Cardiac muscle cell (in vitro differentiated cells and primary cell): ENCODE measurements at places on chromosomes 11 and 22.

DNA sequence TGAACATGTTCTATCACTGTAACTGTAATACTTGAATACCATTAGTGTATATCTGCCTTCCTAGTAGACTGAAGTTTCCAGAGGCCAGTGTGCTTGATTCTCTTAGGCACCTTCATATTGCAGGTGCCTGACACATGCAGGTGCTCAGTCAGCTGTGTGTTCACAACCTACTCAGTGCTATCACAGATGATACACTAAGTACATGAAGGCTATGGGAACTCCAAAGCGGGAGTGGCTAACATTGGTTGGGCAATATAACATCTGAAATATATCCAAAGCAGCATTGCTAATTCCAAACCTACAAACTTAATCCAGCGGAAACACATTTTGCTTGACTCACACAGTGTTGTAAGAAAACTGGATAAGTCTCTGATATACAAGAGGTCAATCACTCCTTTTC is 539.3 kb upstream of the ISX start:
- no peak for DNase-seq
- H3K27ac ChIP-seq: no peak overlapping the region
- no peak overlapping the region for H3K4me3 ChIP-seq
- H3K27me3 ChIP-seq: no peaks in the 10 kb centered on the region

DNA sequence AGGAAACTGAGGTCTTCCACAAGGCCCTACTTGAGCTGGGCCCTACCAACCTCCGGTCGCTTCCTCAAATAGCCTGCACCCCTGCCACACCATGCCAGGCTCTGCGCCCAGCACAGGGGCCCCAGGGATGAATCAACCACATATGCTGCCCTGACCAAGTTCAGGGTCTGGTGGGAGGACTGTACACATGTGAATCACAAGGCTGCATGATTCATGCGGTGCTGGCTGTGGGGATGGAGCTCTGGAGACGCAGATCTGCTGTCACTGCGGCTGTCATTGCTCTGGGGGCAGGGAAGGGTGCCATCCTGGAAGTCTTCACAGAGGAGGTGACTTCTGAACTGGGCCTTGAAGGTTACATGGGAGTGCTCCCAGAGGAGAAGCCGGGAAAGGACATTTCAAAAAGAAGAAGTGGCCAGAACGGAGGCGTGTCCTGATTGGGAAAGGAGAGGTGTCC is 21.5 kb downstream of the CYTH4 start:
- DNase-seq: no peak
- H3K4me1 ChIP-seq: peaks cover 10% of the 10 kb centered on the region
- no peaks in the 10 kb centered on the region for H3K36me3 ChIP-seq
- no peaks in the 10 kb centered on the region for H3K27me3 ChIP-seq
- H3K4me3 ChIP-seq: no peak overlapping the region

DNA sequence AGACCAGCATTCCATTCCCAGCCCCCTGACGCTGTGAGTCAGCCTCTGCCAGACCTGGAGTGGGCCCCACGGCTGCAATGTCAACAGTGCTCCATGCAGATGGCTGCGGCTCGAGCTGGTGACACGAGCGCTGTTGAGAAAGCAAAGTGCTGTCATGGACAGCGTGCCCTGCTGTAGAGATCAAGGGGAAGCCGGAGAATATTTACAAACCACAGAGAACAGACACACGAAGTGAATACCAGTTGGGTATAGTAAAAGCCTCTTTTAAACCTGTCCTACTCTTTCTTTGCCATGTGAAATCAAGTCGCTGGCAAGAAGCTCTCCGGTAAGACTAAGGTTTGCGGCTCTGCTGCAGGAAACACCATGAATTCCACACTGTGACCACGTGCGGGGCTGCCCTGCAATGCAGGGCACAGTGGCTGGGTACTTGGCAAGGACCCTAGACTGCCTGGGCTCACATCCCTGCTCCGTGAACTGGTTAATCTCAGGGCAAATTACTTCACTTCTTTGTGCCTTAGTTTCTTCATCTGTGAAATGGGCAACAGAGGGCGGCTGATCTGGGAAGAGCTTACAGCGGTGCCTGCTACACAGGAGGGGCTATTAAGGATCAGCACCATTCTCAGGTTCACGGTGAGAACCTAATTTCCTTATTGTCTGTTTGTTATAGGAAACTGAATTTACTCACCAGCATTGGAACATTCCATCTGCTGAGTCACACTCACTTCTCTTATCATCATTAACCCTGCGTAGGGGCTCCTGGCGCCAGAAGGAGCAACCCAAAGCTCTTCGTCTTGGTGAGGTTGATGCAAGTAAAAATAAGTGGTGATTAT is 27.8 kb upstream of the ELFN2 start:
- H3K27ac ChIP-seq: no peak overlapping the region
- peaks cover 3% of the 10 kb centered on the region for H3K4me1 ChIP-seq
- H3K4me3 ChIP-seq: no peak overlapping the region
- peak; percentile 91 for DNase-seq
- H3K27me3 ChIP-seq: peaks cover 12% of the 10 kb centered on the region

DNA sequence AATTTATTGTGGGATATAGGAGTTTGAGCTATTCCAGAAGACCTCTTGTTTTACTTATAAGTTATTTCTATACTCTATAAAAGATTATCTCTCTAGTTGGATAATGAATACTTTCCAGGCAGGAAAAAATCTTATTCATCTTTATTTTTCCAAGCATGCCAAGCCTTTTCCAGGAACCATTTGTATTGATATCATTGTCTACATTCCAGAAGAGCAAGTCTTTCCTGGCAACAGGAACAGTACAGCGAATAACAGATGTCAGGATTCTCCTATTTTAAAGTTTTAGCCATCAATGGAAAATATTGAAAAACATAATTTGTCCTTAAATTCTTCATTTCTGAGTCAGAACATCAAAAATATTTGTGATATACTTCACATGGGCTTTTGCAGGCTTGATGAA is 5.2 kb upstream of the NXPE1 start:
- no peak overlapping the region for H3K4me3 ChIP-seq
- peaks cover 7% of the 10 kb centered on the region for H3K4me1 ChIP-seq
- no peaks in the 10 kb centered on the region for H3K27me3 ChIP-seq
- peak; percentile 34 for DNase-seq
- H3K36me3 ChIP-seq: no peaks in the 10 kb centered on the region

- no peak for DNase-seq
- H3K27me3 ChIP-seq: no peaks in the 10 kb centered on the region
- H3K36me3 ChIP-seq: no peaks in the 10 kb centered on the region
- H3K4me3 ChIP-seq: no peak overlapping the region
- H3K4me1 ChIP-seq: peaks cover 14% of the 10 kb centered on the region
- no peak overlapping the region for H3K27ac ChIP-seq
Measured at GRCh38 chr11:76785513-76785912, 2.4 kb downstream of the TSKU start.

DNA sequence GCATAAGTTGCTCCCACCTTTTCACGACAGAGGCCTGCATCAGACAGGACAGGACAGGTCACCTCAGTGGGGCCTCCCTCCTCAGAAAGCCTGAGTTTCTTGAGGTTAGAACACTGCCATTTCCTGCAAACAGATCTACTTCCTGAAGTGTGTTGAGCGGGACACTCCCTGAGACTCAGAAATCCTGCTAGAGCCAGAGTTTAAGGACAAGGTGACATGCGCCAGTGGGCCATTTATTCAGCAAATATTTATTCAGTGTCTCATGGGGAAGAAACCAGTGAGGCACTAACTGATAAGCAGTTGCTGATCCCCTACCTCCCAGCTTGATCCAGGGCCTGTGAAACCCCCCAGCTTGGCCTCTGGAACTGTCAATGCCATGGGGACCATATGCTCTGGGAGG is 454.6 kb downstream of the SOX6 start:
- DNase-seq: no peak
- H3K27me3 ChIP-seq: no peaks in the 10 kb centered on the region
- H3K36me3 ChIP-seq: no peaks in the 10 kb centered on the region
- peaks cover 12% of the 10 kb centered on the region for H3K4me1 ChIP-seq
- no peak overlapping the region for H3K27ac ChIP-seq

DNA sequence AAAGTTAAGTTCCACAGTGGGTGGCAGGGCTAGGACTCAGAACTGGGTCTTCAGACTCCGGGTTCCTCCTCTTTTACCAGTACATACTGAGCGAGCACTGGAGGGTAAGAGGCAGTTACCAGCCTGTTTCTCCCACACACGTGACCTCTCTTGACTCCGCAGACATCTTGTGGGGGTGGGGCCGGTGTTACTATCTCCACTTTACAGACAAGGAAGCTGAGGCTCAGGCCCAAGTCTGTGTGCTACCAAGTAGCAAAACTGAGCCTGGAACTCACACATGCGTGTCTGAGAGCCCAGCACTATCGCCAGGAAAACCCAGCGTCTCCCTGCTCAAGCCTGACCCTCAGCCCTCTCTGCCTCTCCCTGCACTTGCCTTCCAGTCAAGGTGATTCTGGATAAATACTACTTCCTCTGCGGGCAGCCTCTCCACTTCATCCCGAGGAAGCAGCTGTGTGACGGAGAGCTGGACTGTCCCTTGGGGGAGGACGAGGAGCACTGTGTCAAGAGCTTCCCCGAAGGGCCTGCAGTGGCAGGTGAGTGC is 16.0 kb upstream of the SMIM35 start:
- H3K4me3 ChIP-seq: no peak overlapping the region
- H3K36me3 ChIP-seq: no peaks in the 10 kb centered on the region
- H3K27ac ChIP-seq: no peak overlapping the region
- H3K4me1 ChIP-seq: peaks cover 5% of the 10 kb centered on the region
- DNase-seq: no peak
- H3K27me3 ChIP-seq: no peaks in the 10 kb centered on the region

DNA sequence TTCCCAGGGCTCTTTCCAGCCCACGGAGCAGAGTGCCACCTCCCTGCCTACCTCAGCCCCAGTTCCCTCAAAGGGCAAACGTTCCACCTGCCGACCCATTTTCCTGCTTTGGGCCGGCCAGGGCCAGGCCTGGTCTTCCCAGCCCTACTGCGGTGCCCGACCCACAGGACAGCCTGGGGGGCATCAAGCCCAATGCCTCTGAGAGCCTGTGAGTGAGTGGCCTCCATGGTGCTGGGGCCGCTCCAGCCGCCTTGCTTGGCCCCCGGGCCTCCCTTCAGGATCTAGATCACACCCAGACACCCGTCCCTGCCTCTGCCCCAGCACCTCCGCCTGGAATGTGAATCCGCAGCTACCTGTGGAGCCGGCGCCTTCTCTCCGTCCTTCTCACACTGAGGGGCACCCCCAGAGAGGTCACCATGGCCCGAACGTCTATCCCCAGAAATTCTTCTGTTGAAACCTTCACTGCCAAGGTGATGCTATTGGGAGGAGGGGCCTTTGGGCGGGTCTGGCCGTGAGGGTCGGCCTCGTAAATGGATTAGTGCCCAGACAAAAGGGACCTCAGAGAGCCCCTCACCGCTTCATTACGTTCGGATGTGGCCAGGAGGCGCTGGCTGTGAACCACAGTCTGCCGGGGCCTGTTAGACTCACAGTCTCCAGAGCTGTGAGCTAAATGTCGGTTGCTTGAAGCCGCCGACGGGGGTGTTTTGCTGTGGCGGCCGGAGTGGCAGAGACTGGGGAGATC is 36.2 kb upstream of the BRSK2 start:
- no peaks in the 10 kb centered on the region for H3K27me3 ChIP-seq
- no peak for DNase-seq
- H3K4me3 ChIP-seq: no peak overlapping the region

GRCh38 chr22:24564376-24565058 is 8.7 kb downstream of the SNRPD3 start:
- DNase-seq: no peak
- peaks cover 18% of the 10 kb centered on the region for H3K36me3 ChIP-seq
- H3K4me3 ChIP-seq: no peak overlapping the region
- peak overlapping the region; percentile 45 for H3K27ac ChIP-seq
- no peaks in the 10 kb centered on the region for H3K4me1 ChIP-seq

DNA sequence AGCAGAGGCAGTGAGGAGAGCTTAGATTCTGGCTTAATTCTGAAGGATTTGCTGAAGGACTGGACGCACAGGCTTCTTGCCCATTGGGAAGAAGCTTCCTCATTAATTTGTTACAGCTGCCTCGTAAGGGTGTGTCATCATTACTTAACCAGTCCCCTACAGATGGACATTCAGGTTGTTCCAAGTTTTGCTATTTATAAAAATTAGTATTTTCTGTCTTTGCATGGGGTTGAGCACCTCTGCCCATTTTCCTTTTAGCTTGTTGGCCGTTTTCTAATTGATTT is 38.1 kb downstream of the CAPN1 start:
- no peak for DNase-seq
- peaks cover 3% of the 10 kb centered on the region for H3K4me1 ChIP-seq
- H3K27me3 ChIP-seq: no peaks in the 10 kb centered on the region
- no peak overlapping the region for H3K27ac ChIP-seq

GRCh38 chr11:295351-296170 is 3.8 kb downstream of the IFITM5 start:
- H3K4me1 ChIP-seq: no peaks in the 10 kb centered on the region
- DNase-seq: no peak
- H3K4me3 ChIP-seq: no peak overlapping the region
- H3K36me3 ChIP-seq: no peaks in the 10 kb centered on the region
- peak overlapping the region; percentile 43 for H3K27ac ChIP-seq
